ENCODE measurements at places on chromosomes 7 and 10. TPM values are rescaled to one million over a fixed set of nuclear protein-coding genes. Genes with fewer than 3 reads are reported as not detected.

The SLC26A4 gene
- 0.34 TPM for total RNA-seq

The GRM3 gene
- not detected for total RNA-seq

The ZNF239 gene
- total RNA-seq: 4.5 TPM

The SLC26A3 gene
- not detected for total RNA-seq

The TBX20 gene
- not detected for total RNA-seq

The SNX13 gene
- 59.2 TPM for total RNA-seq

The APBB1IP gene
- total RNA-seq: 2.7 TPM

The KLF6 gene
- 296 TPM for total RNA-seq

DNA sequence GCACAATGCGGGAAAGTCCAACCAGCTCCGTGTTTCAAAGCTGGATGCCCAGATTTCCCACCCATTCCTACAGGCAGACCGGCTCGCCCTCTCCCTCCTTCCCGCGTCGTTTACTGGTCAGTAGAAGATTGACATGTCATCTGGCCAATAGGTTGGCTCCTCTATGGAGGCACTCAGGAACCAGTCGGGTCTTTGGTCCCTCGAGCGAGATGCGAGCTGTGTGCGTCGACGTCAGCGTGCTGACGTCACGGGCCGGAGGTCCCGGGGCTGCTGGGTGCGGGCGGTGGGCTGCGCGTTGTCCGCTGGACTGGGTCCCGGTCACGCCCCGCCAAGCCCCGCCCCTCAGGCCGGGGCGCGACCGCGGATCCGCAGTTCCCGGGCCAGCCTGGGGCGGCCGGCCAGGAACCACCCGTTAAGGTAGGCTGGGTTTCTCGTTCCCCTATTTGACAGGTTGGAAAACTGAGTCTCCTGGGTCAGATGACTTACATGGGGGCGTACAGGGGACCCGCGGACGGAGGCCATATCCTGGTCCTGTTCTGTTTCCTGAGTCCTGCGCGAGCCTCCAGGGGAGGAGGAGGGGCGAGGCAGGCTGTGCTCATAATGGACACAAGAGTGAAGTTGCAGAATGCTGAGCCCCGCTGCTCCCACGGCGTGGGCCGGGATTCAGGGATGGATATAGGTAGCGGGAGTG is at the start of gene STARD3NL:
TSS of gene STARD3NL (plus strand) at position 242 of the 691 bp plus-strand sequence. CDS start 29,260 bp downstream, outside the sequence.
- peak; percentile 93 for DNase-seq

DNA sequence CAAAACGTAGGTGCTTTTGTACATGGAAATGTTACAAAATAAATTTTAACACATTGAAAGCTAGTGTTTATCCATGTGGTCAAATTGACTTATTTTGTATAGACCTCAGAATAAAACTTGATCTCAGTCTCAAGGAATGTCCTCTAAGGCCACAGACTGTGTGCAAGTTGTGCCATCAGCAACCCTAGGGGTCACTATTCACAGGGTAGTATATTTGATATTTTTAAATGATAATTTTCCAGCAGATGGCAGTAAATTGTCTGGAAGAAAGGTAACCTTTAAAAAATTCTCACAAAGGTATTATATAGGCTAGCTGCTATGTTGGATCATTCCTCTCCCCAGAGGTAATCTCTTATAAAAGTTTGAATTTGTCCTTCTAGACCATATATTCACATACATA is 12.9 kb upstream of the SNX10 start:
- DNase-seq: no peak

GRCh38 chr10:78739444-78740053 is 329.2 kb upstream of the ZMIZ1 start:
- DNase-seq: no peak

- DNase-seq: no peak
Observed at GRCh38 chr10:88316292-88316861, 266.7 kb downstream of the RNLS start.

DNA sequence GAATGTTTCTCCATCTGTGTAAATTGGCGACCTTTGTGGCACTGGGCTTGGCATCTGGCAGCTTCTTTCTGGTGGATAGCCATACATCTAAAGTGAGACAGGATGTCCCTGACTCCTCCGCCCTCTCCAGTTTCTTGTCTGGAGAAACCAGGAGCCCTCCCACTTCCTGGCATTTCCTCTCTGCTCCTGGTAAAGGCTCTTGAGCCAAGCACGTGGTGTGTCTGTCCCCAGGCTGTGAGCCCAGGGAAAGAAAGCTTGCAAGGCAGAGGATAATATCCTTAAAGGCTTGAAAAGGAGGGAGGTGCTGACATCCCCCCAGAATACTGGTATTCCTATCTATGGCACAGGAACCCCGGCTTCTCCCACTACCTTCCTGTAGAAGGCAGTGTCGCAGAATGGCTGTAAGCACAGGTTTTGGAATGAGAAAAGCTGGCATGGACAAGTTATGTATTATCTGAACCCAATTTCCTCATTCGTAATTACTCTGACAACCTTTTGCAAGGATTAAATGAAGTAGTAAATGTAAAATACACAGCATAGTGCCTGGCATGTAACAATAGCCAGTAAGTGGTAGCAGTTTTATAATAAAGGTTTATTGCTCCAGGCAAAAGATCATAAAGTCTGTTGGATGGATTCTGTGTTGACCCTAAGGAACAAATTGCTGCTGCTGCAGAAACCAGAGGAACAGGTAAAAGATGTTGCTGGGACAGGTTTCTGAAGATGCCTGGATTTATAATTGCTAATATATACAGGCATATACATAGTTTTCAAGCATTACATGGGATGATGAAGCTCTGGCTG is 11.8 kb upstream of the ACSL5 start:
- no peak for DNase-seq

DNA sequence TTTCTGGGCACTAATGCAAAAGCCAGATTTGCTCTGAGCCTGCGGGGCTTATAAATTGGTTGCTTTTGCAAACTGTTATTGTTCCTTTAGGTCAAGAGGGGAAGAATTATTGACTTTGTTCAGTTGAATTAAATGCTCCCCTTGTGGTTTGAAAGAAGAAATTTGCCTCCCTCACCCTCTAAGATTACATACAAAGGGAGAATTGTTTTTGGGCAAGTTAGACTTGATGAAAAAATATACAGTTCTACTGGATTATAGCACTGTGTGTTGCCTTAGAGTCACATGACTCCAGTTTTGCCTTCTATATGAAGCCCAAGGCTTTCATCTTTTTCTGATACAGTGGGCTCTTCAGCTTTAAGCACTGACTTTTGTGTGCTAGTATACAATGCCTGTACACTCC is 1265.8 kb upstream of the LRRTM3 start:
- DNase-seq: no peak

DNA sequence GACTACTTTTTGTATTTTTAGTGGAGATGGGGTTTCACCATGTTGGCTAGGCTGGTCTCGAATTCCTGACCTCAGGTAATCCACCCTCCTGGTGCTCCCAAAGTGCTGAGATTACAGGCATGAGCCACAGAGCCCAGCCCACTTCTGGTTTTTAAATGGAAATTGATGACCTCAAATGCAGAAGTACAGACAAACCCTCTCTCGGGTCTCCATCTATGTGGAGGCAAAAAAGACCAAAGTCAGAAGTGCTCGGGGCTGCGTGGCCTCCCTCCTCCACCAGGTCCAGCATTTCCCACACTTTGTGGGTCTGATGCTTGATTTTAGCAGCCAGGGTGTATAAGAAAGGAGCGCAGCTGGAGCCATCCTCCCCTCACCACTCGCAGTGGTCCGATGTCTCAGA is 187.3 kb upstream of the AUTS2 start:
- no peak for DNase-seq

- DNase-seq: no peak
Observed at GRCh38 chr10:2202401-2202800, 465.1 kb upstream of the ADARB2 start.

DNA sequence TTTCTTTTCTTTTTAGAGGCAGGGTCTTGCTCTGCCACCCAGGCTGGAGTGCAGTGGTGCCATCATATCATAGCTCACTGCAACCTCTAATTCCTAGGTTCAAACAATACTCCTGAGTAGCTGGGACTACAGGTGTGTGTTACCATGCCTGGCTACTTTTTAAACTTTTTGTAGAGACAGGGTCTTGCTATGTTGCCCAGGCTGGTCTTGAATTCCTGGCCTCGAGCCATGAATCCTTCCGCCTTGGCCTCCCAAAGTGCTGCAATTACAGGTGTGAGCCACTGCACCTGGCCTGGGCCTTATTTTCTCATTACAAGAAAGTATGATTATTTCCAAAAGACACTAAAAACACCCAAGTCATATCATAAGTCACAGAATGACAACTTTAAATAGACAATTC is 106.6 kb downstream of the CDK6 start:
- no peak for DNase-seq

- DNase-seq: no peak
Observed at GRCh38 chr10:2985729-2986232, 81.6 kb upstream of the PFKP start.

DNA sequence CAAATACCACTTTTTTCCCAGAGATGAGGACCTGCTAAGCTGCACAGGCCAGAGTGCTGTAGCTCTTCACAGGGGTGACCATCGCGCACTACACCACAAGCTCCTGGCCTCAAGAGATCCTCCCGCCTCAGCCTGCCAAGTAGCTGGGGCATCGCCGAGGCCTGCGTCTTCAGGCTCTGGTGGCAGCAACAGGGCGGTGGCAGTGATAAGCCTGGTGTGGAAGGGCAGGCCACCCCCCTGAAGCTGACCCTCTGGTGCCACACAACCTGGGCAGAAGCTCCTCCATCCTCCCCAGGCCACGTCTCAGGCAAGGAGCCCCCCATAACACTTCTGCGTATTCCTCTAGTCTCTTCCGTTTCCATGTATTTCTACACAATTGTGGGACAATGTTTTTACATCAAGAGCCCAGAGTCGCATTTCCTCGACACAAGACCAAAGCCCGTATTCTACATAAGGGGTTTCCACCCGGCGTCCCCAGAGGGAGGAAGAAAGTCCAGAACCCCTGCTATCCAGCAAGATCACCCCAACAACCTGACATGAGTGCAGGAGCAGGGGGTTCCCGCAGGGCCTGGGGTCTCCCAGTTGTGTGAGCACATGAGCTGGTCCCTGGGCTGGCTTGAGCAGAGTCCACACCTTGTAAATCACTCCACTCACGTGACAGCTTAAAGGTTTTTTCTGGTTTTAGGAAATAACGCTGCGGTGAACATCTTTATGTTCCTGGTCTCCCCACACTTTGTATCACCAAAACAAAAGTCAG is 37.6 kb upstream of the NCAPG2 start:
- DNase-seq: no peak

GRCh38 chr7:47293884-47294555 is 287.9 kb downstream of the TNS3 start:
- peak; percentile 77 for DNase-seq

- DNase-seq: no peak
Observed at GRCh38 chr10:22693371-22693784, 21.0 kb downstream of the PIP4K2A start.

GRCh38 chr7:100393233-100393905 is 20.1 kb downstream of the PILRA start:
- DNase-seq: no peak

- DNase-seq: no peak
Observed at GRCh38 chr7:83586281-83586680, 62.7 kb downstream of the SEMA3E start.

- no peak for DNase-seq
Observed at GRCh38 chr7:42457663-42458062, 220.7 kb upstream of the GLI3 start.

DNA sequence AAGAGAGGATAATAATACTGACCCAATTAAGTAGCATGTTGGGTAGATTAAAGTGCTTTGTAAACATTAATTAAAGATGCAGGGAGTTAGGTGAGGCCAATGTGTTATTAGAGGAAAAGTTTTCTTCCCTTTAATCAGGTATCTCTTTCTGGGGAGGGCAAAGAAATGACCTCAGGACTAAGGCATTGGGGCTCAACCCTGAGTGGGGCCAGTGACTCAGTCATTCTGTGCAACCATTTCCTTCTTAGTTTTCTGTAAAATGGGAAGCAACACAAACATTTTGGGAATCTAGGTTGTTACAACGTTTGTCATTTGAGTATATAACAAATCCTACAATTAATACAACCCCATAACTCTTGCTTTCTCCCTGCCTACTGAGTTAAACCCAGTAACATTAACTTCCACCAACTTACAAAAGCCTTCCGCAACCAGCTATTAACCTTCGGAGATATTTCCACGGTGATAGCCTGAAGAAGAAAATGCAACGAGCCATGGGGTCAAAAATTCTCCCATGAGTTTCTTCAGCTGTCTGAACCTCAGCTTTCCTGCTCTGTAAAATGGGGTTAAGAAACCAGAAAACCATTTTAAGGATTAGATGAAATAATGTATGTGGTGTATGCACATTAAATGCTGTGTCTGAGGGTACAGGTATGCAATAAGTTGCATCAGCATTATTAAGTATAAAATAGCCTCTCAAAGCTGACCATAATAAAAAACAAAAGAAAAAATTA is 965 bp upstream of the PROSER2 start:
- no peak for DNase-seq

DNA sequence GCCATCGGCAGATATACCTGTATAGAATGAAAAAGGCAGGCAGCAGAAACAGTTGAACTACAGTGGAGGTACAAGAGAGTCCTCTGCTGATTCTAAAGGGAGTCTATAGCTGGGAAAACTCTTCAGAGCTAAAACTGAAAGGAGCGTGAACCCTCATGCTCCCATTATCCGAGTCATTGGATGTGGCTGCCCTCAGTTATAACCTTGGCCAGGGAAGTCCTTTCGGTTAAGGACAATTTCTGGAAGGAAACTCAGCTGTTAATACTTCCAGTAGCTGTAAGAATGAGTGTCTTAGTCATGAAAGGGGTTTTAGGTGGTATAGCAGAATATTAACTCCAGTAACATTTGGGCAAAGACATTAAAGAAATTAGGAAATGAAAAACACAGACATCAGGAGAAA is 14.6 kb upstream of the GNAT3 start:
- no peak for DNase-seq

GRCh38 chr7:138882249-138882648 is 84.3 kb upstream of the ATP6V0A4 start:
- no peak for DNase-seq

DNA sequence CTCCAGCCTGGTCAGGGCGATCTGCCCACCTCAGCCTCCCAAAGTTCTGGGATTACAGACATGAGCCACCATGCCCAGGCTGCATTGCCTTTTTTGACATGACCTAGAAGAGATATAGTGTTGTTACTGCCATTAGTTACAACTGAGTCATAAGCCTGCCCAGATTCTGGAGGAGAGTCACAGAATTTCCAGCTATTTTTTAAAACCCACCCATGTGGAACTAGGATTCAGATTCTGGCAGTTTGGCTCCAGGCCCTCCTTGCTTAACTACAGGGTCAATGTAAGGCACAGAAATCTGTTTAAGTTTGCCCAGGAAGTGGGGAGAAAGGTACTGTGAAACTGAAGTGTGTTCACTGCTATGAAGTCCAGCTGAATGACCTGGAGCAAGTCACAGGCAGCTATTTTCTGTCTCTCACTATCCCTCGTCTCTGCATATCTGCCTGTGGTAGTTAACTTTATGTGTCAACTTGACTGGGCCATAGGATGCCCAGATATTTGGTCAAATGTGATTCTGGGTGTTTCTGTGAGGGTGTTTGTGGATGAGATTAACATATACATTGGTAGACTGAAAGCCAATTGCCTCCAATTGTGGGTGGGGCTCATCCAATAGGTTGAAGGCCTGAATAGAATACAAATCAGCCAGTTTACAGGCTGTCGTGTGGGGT is 8.4 kb upstream of the MARVELD1 start:
- DNase-seq: no peak

Measured in psoas muscle (tissue), 8 donors.